Pulmonary artery endothelial cell (primary cell): ENCODE measurements at places on chromosomes 7 and 10.

GRCh38 chr10:117532451-117533107, 10.0 kb upstream of the EMX2 start:
- DNase-seq = no peak

DNA sequence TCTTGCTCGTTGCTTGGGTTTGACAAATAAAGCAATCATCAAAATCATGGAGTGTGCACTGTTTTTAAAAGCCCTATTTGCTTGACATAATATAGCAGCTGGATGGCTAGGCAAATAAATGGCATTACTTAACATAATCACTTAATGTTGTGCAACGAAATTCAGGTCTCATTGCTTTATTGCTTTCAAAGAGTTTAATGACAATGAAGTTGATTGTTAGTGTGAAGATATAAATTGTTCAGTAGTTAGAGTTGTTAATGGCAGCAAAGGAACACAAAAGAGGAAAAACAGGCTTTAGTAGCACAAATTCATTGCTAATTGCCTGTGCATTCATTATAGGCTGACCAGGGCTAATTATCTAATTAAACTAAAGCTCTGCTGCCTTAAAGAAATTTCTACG, 7.6 kb upstream of the ADO start:
- no peak for DNase-seq

DNA sequence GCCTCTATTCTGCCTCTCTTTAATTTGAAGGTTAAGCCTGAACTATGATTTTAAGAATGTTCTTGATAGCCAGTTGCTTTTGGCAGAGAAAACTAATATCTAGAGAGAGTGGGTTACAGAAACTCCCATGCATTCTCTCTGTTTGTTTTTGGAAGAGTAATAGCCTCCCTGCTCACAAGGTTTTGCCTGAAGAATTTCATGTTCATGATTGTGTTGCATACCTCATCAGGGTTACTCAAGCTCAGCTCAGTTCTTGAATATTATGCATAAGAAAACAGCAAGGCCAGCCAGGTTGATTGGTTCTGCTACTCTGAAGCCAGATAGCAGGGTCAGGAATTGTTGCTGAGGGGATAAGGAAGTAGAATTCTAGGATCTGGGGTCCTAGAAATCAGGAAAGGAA, 137.4 kb downstream of the MDFIC start:
- DNase-seq = no peak

GRCh38 chr10:68604441-68604840, 44.3 kb downstream of the TET1 start:
- no peak for DNase-seq

DNA sequence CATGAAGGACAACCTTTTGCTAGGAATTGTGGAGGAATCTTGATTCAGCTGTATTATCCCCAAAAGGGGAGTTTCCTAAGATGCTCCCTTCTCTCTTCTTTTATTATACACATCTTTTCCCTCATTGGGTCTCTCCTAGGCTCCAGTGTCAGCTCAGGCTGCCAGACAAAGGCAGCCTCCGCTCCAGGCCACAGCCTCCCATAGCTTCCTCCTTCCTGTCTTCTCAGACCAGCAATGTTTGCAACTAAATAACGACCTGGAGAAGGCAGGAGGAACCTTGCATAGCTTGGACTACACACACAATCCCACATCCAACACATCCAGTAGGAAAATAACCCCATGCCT, 12.3 kb downstream of the SFXN3 start:
- DNase-seq = no peak

DNA sequence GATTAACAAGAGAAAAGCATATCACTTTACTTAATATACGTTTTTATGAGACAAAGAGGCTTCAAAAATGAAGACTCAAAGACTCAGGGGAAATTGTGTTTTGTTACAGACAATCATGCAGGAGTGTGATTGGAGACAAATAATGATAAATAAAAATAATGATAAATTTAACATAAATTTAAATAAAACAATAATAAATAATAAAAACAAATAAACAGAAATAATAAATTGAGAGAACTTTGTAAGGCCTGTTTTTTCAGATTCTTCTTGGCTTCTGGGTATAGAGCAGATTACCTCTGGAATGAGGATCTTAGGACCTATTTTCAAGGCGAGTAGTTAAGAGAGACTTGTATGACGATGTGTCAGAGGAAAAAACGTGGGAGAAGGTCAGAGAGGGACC, 271.4 kb upstream of the POT1 start:
- DNase-seq = no peak

DNA sequence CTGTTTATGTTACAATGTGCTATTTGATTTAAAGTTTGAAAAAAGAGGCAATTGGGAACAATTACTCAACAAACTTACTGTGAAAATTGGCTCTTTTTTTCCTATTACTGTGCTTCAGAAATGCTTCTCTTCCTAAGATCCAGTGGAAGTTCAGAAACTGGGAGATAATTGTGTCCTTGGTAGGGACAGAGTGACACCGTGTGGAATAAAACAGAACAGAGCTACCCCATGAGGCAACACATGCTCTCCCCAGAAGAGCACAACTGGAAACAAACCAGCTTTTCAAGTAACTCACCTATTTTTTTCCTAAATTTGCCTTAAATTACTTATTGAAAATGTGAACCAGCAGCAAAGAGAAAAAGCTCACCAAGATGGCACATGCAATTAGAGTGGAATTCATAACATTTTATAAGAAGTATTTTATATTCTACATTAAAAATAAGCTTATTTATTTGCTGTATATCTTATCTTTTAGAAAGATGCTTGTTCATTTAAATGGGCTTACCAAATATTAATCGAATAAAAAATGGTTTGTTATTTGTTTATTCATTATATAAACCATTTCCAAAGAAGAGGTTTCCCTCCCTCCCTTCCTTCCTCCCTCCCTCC, 346.1 kb upstream of the ANKRD30A start:
- DNase-seq = peak; percentile 41

DNA sequence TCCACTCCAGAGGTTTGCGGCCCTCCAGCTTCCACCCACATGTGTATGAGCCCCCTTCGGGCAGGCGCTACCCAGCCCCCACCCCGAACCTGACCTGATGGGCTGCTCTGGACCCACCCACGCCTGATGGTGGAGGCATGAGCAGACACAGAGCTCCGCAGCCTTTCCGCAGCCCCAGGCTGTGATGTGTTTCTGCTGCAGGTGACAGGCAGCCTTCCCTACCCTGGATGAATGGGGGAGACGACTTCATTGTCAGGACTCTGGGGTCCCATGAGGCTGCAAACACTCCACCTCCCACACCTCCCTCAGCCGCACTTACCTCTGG, 61.2 kb downstream of the OAT start:
- no peak for DNase-seq

DNA sequence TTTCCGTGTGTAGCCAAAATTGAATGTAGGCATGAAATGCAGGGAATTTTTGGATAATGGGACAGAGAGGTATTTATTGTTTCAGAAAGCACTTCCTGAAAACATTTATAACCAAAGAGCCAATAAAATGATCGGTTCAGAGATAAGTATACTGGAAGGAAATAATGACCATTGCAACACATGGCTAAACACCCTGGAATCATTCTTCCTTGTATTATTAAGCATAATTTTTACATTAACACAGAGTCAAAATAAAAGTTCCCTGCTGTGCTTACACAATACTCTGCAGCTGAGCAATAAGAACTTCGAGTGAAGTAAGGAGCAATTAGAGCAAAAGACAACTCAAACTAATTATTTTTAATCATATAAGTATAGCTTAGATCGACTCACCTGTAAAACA, 648.3 kb downstream of the TNS3 start:
- DNase-seq = no peak

DNA sequence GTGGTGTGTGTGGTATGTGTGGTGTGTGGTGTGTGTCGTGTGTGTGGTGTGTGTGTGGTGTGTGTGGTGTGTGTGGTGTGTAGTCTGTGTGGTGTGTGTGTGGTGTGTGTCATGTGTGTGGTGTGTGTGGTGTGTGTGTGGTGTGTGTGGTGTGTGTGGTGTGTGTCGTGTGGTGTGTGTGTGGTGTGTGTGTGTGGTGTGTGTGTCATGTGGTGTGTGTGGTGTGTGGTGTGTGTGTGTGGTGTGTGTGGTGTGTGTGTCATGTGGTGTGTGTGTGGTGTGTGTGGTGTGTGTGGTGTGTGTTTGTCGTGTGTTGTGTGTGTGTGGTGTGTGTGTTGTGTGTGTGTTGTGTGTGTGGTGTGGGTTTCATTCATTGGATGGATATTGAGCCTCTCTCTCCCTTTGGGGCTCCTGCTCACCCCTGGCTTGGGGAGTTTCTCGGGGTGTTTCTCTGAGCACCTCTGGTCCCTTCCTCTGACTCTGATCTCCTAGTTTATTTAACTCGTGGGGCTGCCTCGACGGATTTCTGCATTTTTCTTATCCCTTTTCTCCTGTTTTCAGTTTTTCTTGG, 145.8 kb downstream of the DNAJB6 start:
- no peak for DNase-seq

DNA sequence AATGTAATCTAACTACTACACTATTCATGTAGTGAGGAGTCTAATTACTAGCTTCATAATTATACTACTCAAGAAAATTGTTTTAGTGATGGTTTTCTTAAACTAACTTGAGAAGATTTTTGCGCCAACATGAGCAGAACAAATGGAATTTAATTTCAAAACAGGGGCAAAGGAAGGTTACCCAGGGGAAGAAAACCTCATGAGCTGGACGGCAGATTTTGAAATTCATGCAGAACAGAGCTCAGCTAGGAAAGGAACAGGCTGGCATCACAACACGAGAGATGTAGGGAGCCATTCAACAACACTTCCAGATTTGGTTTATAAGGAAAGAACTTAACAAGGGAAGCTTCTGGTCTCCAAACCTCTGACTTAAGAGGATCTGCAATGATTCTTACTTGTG, 235.3 kb upstream of the PRKCQ start:
- no peak for DNase-seq

- no peak for DNase-seq
Observed at GRCh38 chr10:5387169-5387568, 17.5 kb downstream of the TUBAL3 start.

DNA sequence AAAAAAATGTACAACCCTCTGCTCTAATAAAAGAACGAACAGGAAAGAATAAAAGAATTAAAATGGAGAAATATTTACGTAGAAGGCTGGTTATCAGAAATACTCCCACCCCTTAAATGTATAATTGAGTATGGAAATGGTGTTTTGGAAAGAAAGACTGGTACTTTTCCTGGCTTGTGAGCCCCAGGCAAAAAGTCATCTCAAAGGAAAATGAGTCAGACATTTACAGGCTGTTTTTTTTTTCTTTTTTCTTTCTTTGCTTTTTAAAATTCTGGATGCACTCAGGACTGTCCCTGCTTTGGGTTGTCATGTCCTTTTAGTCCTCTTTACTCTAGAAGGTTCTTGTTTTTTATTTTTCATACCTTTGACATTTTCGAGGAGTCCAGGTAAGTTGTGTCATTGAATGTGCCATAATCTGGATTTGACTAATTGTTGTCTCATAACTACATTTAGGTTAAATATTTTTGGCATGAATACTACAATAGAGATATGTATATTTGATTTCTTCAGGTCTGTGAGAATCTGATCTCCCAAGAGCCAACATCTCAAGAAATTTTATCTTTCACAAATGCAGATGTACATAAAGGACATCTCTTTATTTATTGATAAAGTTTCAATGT, 313.0 kb upstream of the GLI3 start:
- DNase-seq = no peak

DNA sequence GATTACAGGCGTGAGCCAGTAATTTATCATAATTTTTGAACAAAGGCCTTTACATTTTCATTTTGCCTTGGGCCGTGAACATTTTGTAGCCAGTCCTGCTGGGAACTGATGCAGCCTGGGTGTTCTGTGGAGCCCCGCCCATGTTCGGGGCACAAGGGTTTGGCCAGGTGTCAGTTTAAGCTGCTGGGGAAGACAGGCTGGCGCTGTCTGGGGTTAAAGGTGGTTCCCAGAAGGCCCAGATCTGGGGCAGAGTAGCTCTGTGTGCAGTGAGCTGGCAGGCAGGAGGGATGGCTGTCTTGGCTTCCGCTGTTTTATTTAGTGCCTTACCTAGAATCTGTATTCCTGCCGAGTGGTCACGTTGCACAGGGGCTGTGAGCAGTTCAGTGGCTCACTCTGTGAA, 50.2 kb downstream of the DOCK1 start:
- no peak for DNase-seq

GRCh38 chr10:118914629-118915028, 114.9 kb upstream of the NANOS1 start:
- DNase-seq = no peak

- DNase-seq = peak; percentile 30
Observed at GRCh38 chr10:5449823-5450222, 37.5 kb downstream of the NET1 start.

DNA sequence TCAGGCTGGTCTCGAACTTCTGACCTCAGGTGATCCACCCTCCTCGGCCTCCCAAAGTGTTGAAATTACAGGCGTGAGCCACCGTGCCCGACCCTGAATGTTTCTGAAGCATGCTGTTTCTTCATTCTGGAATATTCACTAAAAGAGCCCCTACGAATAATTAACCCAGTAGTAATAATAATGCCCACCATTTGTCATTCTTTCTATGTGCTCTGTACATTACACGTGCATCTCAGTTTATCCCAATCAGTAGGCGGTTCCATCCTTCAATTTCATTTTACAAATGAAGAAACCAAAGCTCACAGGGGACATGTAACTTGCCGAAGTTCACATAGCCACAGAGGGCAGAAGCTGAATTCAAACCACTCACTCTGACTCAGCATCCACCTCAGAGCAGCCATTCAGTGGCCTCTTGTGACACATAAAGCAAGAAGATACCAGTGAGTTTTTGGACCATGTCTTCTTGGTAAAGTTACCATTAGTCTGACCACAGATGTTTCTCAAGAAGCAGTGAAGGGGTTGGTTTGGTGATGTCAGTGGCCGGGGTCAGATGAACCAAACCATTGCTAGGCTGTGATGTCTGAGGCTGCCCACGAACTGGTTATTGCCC, 71.9 kb upstream of the DUSP5 start:
- no peak for DNase-seq

- no peak for DNase-seq
Observed at GRCh38 chr10:112991888-112992491, 41.9 kb downstream of the TCF7L2 start.
